ENCODE measurements at places on chromosomes 1 and 21. TPM values are rescaled to one million over a fixed set of nuclear protein-coding genes. Genes with fewer than 3 reads are reported as not detected.
A peak's percentile ranks its signal among the peaks of the same experiment; 100 is the strongest.

- no peak for DNase-seq
Measured at GRCh38 chr1:215407575-215407974, 159.5 kb upstream of the KCTD3 start.

HUNK gene
- total RNA-seq: 9.4 TPM

GRCh38 chr1:177975588-177976495, 6.0 kb upstream of the SEC16B start:
- DNase-seq: no peak

DNA sequence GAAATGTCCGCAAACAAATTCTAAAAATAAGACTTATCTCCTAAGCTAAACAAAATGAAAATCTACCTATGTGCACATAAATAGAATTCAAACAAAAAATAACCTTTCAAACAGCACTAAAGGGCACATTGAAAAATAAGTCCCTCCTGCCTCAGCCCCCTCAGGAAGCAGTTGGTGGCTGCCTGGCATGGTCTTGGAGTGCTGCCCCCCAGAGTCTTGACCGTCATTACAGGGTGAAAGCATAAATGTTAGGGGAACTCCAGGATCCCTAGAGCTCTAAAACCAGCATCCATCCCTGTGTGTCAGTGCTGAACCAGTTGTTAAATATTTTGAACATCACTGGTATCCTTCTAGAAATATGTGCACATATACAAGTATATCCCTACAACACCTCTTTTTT, 6.5 kb upstream of the NPL start:
- DNase-seq: no peak

GRCh38 chr1:88680471-88680870, 3.6 kb upstream of the PKN2 start:
- DNase-seq: no peak

POU3F1 gene
- total RNA-seq: 9.4 TPM

FCAMR gene
- not detected for total RNA-seq

DNA sequence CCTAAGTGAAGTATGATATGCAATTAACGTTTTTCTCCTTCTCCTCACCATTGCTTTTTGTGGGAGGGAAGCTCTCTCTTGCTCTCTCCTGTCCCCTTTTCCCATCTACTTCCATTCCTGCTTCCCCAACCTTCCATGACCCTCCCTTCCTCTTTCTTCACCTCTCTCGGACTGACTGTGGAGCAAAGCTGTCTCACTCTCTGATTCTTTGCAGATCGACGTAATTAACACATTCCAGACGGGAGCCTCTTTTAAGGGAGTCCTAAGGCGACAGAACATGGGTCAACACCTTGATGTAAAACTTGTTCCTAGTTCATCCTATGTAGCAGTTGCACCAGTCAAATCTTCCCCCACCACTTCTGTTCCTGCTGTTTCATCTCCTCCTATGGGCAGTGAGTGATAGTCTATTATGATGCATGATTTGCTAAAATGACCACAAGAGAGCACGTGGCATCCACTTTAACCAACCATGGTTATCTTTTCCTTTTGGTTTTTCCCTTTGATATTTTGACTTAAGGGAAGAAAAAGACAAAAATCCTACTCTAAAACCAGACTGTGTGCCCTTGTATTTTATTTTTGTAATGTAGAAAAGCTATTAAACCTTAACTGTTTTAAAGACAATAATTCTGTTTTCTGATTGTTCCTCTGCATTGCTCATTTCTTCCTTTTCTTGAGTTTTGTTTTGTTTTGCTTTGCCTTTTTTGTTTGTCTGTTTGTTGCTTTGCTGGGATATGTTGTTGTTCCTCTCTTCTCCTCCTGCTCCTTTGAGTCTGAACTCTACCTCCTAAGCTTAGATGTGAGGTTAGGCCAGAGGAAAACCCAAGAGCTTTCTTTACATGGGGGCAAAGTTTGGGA, 31.7 kb upstream of the LAX1 start:
- DNase-seq: no peak

DNA sequence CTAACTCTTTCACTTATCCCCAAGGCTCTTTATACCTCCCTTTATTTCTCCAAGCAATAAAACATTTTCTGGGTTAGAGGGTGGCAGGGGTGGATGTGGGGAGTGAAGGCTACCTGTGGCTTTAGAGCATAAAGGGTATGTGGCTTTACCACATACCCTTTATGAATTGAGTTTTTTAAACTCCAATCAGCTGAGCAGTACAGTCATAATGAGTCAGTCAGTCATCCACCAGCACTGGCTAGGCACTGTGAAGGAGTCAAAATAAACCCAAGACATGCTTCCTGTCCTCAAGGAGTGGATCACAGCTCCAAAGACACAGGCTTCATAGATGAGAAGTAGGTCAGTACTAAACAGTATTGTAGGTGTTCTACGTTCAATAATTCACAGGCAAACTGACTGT, 2.6 kb upstream of the TDRD10 start:
- no peak for DNase-seq

DNA sequence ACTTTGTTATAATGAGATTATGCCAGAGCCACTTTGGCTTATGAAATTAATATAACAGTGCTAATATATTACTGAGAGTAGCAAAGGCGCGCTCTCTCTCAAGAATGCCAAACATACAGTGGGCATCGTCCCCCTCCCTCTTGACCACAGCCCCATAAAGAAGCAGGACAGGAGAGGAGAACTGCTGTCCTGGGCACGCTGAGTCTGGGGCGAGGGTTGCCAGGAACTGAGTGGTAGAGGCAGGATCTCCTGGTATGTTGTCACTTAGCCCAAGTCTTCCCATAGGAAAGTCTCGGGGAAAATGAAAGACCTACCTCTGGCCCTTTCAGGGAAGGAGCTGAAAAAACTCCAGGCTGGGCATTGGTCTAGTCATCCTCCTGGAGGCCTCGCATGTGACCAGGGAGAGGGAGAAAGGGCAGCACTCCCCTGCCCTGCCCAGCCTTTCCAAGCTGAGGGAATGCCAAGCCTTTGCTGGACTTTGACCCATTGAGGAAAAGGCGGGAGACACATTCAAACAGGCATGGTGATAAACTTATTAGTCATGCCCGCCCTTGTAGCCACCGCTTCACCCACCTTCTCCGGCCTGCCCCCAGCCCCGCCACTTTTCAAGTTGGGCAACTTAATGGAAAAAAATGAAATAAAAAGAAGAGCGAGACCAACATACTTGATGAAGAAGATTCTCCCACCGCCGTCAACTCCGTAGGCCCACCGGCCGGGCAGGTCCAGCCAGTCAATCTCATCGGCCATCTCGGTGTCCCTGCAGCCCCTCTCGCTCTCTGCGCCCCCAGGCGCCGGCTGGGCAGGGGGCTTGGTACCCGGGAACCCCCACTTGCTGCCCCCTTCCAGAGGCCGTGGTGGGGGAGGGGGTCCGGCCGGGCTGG, 17.4 kb upstream of the PLEKHA6 start:
- DNase-seq: no peak

- no peak for DNase-seq
Measured at GRCh38 chr1:10529765-10530164, 55.0 kb downstream of the PEX14 start.

- DNase-seq: no peak
Measured at GRCh38 chr21:30482130-30482529, 2.0 kb upstream of the KRTAP19-1 start.

DNA sequence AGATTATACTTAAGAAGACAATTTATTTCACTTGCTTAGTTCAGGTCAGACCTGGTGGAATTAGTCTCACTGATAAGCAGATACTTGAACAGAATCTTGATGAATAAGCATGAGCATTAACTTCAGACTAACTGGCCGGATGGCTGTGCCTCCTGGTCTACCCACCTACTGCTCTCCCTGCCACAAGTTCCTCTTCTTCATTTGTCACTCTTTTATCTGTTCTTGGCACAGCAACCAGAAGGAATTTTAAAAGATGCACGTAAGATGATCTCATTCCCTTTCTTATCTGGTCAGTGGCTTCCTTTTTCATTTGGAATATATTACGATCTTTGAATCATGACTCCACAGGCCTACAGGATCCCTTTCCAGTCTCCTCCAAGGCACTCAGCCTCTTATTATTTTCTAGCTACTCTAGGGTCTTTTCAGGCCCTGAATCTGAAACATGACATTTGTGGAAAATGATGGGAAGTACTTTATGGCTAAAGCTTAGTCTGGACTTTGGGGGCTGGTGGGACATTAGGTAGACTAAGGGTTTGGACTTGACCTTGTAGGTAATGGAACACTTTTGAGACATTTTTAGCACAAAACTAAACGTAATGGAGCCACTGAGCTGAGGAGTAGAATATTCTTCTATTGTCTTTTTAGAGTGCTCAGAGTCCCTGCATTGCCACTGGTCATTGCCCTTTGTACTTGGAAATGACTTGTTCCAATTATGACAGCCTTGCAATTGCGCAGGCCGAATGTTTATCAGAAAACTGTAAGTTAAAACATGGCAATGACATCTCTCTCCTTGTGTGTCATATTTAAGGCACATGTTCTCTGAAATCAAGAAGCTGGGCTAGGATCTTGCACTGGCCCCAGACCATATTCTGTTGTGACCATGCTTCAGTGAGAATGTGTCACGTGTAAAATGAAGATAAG, 16.0 kb downstream of the ST6GALNAC3 start:
- DNase-seq: no peak

LAD1 gene
- not detected for total RNA-seq

MROH7 gene
- 1.4 TPM for total RNA-seq

DNA sequence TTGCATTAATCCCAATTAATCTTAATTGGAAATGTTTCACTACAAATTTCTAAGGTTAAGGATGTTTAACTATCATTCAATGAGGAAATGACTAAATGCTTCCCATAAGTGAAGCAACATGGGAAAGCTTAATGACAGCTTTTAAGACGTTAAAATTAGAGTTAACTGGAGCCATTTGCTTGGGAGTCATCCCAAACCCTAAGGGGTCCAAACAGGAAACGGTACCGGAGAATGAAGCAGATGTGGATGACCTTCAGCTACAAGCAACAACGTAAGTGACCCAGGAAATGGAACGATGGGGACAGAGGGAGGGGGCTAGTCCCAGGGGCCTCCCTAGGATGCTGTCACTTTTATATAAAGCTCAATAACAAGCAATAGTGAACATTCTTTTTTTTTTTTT, 62.2 kb downstream of the CAPZB start:
- DNase-seq: no peak

GRCh38 chr1:9196129-9197040, 38.2 kb upstream of the H6PD start:
- DNase-seq: peak; percentile 48

ANGPTL3 gene
- not detected for total RNA-seq

DNA sequence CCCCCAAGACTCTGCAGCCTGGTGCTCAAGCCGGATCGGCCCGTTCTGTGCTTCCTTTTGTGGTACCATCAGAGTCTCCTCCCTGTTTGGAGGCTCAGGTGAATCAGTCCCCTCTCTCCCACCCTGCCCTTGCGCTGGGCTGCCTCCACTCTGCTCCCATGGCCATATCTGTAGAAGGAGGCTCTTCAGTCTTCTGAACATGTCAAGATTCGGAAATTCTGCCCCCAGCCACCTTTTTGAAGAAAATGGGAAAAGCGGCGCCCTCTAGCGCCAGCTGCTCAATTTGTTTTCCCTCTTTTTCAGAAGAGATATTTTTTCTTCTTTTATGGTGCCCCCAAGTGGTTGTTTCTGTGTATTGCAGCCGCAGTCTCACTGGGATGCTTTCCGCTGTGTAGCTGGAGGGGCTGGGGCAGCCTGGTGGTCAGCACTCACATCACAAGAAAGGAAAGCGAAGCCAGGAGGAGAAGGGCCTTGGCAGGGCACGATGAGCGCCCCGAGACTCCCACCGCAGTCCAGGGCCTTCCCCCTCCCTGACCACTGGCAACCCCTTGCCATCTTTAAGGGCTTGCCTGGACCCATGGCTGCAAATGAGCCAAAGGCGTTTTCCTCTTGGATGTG, 58.4 kb upstream of the CACNA1E start:
- DNase-seq: peak; percentile 39

DNA sequence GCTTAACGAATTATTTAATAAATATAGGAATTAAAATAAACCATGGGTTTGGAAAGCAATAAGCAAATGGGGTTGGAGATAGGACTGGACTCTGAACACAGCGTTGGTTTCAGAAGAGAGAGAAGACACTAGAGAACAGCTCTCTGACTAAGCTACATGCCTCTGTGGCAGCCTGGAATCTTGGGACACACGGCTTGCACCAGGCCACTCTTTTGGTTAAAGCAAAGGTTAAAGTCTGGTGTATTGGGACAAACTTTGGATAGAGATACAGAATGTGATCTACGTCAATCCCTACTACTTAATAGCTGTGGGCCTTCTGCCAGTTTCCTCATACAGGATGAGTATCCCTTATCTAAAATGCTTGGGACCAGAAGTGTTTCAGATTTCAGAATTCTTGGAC, 49.7 kb upstream of the HSD17B7 start:
- DNase-seq: no peak

All from occipital lobe (tissue), 3 donors.